ENCODE measurements at places on chromosomes 12 and 14. TPM values are rescaled to one million over a fixed set of nuclear protein-coding genes. Genes with fewer than 3 reads are reported as not detected.

The SCNN1A gene
- total RNA-seq, result not detected

DNA sequence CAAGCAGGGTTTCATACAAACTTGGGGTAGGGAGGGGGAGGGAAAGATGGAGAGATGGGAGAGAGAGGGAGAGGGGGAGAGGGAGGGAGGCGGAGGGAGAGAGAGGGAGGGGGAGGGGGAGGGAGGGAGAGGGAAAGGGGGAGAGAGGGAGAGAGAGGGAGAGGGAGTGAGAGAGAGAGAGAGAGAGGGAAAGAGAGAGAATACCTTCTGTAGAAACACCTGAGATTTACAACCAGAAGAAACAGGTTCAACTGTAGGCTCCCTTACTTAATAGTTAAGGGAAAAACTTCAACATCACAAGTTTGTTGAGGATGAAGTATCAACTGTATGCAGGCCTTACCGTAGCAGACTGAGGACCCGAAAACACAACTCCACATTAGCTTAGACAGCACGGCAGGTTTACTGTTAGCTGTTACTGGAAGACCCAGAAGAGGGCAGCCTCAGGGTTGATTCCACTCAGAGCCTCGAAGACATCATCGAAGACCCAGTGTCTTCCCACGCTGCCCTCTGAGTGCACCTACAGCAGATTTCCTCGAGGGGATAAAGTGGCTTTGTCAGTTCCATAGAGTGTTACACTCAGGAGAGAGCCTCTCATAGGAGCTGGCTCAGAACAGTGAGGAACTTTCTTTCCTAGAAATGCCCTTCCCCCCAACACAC is 72.4 kb downstream of the NT5DC3 start:
- DNase-seq, result no peak

The EFS gene
- total RNA-seq, result not detected

The PLEKHD1 gene
- total RNA-seq, result 0.12 TPM

- DNase-seq, result no peak
Measured at GRCh38 chr14:69284170-69284569, 24.2 kb downstream of the GALNT16 start.

- DNase-seq, result no peak
Measured at GRCh38 chr14:47240748-47241437, 434.5 kb downstream of the MDGA2 start.

- DNase-seq, result peak; percentile 69
Measured at GRCh38 chr14:39102265-39102968, 618 bp downstream of the SEC23A start.

The HHIPL1 gene
- not detected for total RNA-seq
